Activated CD8-positive, alpha-beta T cell treated with anti-CD3 and anti-CD28 coated beads for 36 hours (primary cell): ENCODE measurements at places on chromosomes 3 and 15. TPM values are rescaled to one million over a fixed set of nuclear protein-coding genes. Genes with fewer than 3 reads are reported as not detected.

Gene TOPBP1
- 83.5 TPM for total RNA-seq

Gene SAMMSON
- total RNA-seq: not detected

Gene PAK2
- 81.2 TPM for total RNA-seq

Gene RTP3
- not detected for total RNA-seq

Gene TEX55
- total RNA-seq: not detected

Gene MYEF2
- total RNA-seq: 25.7 TPM

Gene DISP2
- 0.20 TPM for total RNA-seq

Gene SLC22A14
- total RNA-seq: not detected

Gene BSN
- 0.09 TPM for total RNA-seq

Gene GP9
- not detected for total RNA-seq

Gene OXNAD1
- 38.8 TPM for total RNA-seq

Gene CASR
- not detected for total RNA-seq

Gene PLS1
- 5.6 TPM for total RNA-seq

Gene ROPN1
- not detected for total RNA-seq

Gene ERICH6
- not detected for total RNA-seq

Gene MITF
- total RNA-seq: not detected

Gene COL6A6
- total RNA-seq: not detected

Gene SENP8
- 2.8 TPM for total RNA-seq

Gene PCOLCE2
- total RNA-seq: 1.1 TPM

Gene DPPA4
- total RNA-seq: 1.4 TPM

Gene GABRB3
- not detected for total RNA-seq

Gene PKM
- 2,565 TPM for total RNA-seq

Gene TNFSF10
- total RNA-seq: 21.5 TPM

Gene OXTR
- total RNA-seq: 1.1 TPM

Gene NGRN
- 22.2 TPM for total RNA-seq

Gene TRIM69
- total RNA-seq: 63.5 TPM

Gene AP4E1
- 16.6 TPM for total RNA-seq

Gene RASGRP1
- 105 TPM for total RNA-seq

Gene ZNF620
- 2.5 TPM for total RNA-seq

Gene GPR62
- total RNA-seq: not detected

Gene GOLGA8O
- 1.1 TPM for total RNA-seq

Gene RTP1
- not detected for total RNA-seq

Gene ROPN1B
- not detected for total RNA-seq

Gene KAT2B
- 28.8 TPM for total RNA-seq

Gene OSTN
- not detected for total RNA-seq

Gene VEPH1
- not detected for total RNA-seq

Gene ADCY5
- total RNA-seq: not detected

Gene SPATA12
- not detected for total RNA-seq

Gene KBTBD13
- total RNA-seq: not detected

Gene SETMAR
- 13.6 TPM for total RNA-seq

Gene VWA5B2
- total RNA-seq: not detected

Gene CYP11A1
- 0.31 TPM for total RNA-seq

Gene DAZL
- total RNA-seq: not detected

Gene LEKR1
- 0.40 TPM for total RNA-seq

Gene SACM1L
- total RNA-seq: 52.6 TPM

Gene CCDC191
- 1.7 TPM for total RNA-seq

Gene SRGAP3
- 2.5 TPM for total RNA-seq

Gene ST3GAL6
- not detected for total RNA-seq

Gene GOLGA6L1
- total RNA-seq: not detected

Gene EAF2
- total RNA-seq: 14.4 TPM

Gene DGKG
- total RNA-seq: 0.36 TPM

Gene DUOX1
- total RNA-seq: not detected

Gene MASP1
- total RNA-seq: not detected

Gene RIOX2
- 41.2 TPM for total RNA-seq

Gene FRMD4B
- 11.8 TPM for total RNA-seq

Gene MYO1E
- total RNA-seq: 22.7 TPM

Gene P2RY1
- 1.7 TPM for total RNA-seq

Gene CPNE9
- not detected for total RNA-seq
